ENCODE measurements at places on chromosomes 16 and 17.

DNA sequence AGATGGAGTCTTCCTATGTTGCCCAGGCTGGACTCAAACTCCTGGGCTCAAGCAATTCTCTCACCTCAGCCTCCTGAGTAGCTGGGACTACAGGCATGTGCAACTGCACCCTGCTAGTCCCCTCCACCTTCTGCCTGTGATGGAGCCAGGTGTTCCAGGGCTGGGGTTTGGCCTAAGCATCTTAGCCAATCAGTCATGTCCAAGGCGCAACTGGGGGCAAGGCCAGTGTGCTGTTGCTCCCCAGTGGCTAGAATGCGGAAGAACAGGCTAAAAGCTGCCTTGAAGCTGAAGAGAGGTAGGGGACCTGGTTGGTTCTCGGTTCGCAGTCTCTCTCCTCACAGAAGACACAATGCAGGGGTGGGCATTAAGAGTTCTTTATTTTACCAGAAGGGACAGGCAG lies 18.6 kb downstream of the FLOT2 start:
- no peak for DNase-seq

DNA sequence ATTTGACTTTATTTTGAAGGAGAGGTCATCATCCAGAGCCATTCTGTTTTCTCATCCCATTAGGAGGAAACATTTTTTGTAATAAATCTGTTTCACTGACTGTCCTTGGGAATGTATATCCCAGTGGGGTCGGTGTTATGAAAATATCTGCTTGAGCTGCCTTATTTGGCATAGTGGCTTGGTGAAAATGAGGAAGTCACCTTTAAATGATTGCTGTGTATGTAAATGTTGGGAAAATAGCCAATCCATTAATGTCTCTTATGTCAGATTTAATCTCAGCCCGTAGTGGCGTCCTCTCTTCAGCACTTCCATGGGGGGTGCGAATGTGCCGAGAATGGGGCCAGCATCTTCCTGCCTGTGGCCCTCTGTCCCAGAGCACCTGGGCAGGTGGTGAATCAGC lies 57.6 kb downstream of the BANP start:
- DNase-seq: no peak

DNA sequence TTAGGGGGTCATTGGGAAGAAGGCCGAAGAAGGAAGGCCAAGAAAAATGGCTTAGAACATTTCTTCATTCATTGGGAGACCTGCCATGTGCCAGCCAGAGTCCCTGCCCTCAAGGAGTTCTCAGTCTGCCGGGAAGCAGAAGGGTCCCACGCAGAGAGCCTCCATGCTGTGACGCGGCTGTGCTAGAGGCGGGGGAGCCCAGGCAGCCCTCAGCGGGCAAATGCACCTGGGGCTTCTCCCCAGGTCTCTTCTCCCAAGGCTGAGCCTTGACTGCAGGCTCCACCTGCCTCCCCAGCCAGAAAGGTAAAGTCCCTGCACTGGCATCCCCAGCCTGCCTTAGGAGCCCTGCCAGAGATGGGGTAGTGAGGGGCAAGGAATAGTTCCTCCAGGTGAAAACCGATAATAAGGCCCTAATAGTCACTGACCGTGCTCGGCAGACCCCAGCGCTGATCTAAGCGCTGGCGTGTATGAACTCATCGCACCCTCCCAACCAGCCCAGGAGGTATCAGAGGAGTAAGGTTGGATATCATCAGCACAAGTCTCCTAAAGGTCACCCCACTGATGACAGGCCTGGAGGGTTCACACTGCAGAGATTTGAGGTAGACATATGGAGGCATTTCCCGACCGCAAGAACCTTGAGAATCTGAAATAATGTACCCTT lies 6.0 kb upstream of the CDR2L start:
- DNase-seq: no peak

- no peak for DNase-seq
Observed at GRCh38 chr16:1980770-1981087, 540 bp downstream of the NOXO1 start.

GRCh38 chr17:36862116-36862920 lies 75.0 kb upstream of the LHX1 start:
- no peak for DNase-seq

DNA sequence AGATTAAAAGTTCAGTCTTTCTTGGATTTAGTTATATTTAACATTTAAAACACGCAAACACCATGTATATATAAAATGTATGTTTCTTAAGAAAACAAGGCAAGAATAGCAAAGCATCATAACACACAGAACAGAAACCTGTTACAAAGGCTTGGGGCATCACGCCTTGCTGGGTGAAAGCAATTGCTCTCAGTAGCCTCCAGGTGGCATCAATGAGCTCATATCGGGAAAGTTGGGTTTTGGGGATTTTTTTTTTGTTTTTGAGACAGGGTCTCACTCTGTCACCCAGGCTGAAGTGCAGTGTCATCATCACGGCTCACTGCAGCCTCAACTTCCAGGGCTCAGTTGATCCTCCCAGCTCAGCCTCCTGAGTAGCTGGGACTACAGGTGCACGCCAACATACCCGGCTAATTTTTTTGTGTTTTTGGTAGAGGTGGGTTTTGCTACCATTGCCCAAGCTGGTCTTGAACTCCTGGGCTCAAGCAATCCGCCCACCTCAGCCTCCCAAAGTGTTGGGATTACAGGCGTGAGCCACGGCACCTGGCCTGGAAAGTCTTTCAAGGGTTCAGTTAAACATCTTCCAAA lies 56.9 kb downstream of the CYB5D2 start:
- DNase-seq: no peak

GRCh38 chr16:1416521-1416941 lies 2.0 kb upstream of the UNKL start:
- no peak for DNase-seq

- DNase-seq: no peak
Observed at GRCh38 chr16:85912211-85912974, 13.4 kb downstream of the IRF8 start.

GRCh38 chr17:6831661-6832263 lies at the start of gene TEKT1:
TEKT1 (minus strand) TSS chr17:6831729; CDS start chr17:6830376, 1,353 bp downstream.
- peak; percentile 25 for DNase-seq

DNA sequence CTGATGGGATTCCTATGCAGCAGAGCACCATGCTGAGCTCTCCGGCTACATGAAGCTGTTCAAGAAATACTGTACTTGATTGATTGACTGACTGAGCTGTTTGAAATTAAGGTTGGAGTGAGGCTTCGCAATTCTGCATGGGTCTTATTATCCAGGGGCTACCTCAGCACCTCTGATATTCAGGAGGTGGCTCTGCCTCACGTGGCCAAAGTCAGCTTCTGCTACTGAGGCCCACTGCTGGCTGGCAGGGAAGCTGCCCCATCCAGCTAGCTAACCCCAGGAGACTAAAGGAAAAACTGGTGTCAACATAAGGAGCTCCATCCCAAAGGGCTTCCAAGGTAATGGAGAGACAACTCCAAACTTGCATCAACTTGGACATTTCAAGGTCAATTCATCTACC lies 66.2 kb upstream of the TRAP1 start:
- no peak for DNase-seq

Measured in stimulated activated CD8-positive, alpha-beta memory T cell treated with anti-CD3 and anti-CD28 coated beads, Interleukin-15, amount 100 ng/mL, for 24 hours (primary cell).